ENCODE measurements at places on chromosomes 3 and 15.

- no peak for DNase-seq
Observed at GRCh38 chr3:45169125-45169904, 23.1 kb upstream of the CDCP1 start.

GRCh38 chr15:49492830-49493229 is 69.8 kb downstream of the FGF7 start:
- no peak for DNase-seq

DNA sequence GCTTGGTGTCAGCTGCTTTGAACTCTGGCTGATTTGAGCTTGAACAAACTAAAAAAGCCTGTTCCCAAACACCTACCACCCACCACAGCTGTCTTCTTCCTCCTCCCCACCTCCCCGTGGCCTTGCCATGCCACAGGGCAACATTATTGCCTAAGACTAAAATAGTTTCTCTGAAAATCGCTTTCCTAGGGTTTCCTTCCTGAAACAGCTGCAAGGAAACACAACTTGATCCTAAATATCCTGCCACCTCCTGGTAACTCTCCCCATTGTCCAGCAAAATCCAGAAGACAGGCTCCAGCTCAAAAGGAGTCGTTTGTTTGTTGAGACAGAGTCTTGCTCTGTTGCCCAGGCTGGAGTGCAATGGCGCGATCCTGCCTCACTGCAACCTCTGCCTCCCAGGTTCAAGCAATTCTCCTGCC is 193.9 kb upstream of the TPM1 start:
- no peak for DNase-seq

GRCh38 chr15:68729789-68730411 is 90.8 kb downstream of the ANP32A start:
- DNase-seq: no peak

- DNase-seq: no peak
Observed at GRCh38 chr15:81361891-81362290, 12.1 kb downstream of the TMC3 start.

- DNase-seq: no peak
Observed at GRCh38 chr3:109316162-109316730, at the start of gene DPPA2. DPPA2 (minus strand) TSS chr3:109316517; CDS start chr3:109314542, 1,975 bp downstream.

DNA sequence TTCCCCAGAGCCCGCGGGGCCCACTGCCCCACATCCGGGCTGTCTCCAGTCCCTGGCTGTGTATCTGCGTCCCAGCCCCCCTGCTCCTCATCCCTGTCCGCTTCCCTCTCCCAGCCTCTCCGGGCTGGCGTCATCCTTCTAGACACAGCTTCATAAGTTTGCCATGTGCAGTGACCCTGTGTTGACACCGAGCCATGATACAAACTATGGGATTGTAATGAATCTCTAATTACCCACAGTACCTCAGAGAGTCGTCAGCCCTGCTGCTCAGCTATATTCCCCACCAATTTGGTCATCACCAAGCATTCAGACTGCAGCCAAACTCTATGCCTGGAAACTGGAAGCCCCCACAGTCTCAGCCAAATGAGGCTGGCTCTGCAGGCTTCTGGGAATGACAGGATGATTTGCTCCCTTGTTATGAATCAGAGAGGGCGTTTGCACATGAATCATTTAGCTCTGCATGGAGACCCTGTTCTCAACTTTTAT is 466.1 kb upstream of the ATP11B start:
- no peak for DNase-seq

Data from psoas muscle (tissue), 8 donors.